Cerebellum (tissue), 4 donors: ENCODE measurements at places on chromosomes 1 and 21. TPM values are rescaled to one million over a fixed set of nuclear protein-coding genes. Genes with fewer than 3 reads are reported as not detected.

DNA sequence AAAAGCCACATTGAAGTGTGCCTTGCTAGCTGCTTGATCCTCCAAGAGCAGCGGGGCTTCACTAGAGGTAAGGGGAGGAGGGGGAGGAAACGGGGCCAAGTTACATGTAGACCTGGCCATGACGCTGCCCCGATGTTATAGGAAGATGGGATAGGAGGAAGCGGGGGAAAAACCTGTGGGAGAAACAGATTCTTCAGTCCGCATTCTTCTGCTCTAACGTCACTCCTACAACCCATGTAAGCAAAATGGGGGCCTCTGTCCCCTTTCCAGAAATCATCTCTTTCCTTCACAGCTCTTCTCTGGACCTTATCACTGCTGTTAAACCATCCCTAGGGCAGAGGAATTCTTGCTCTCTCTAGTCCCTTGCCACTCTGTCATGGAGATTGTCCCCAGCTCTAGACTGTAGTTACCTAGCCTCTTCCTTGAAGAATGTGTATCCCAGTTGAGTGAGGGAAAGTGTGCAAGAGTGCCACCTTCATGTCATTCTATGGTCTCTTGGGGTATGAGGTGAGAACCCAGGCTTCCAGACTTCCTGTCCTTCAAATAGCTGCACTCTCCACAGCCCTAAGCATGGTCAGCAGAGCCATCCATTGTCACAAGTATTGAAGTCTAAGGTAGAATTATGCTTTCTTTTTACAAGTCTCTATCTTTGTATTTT lies 11.4 kb downstream of the PLEKHO1 start:
- no peak for DNase-seq

DNA sequence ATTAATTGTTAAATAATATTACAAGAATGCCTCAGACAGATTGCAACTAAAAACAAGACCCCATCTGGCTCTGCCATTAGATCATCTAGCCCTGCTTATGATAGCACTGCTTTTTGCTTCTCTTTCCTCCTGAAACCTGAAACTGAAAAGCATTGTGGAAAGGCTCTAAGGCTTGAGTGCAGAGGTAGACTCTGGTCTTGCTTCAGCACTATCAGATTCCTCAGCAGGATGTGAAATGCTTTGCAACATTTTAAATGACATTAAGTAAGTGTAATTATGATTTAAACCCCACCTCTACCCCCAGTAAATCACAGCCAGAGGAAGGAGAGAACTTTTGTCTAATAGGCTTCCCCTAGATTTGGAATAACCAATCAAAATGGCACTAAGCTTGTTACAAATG lies 32.9 kb downstream of the PHC2 start:
- no peak for DNase-seq

DNA sequence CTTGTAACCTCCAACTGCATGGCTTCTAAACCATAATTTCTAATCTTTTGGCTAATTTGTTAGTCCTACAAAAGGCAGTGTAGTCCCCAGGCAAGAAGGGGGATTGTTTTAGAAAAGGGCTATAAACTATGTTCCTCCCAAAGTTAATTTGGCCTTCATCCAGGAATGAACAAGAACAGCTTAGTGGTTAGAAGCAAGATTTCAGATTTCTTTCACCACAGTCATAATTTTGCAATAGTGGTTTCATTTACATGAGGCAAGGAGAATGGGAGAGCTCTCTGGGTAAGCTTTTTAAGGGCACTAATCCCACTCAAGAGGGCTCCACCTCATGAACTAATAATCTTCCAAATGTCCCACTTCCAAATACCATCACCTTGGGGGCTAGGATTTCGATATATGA lies 1353.9 kb downstream of the NCAM2 start:
- DNase-seq, result no peak

GRCh38 chr1:150018165-150018564 lies 7.6 kb upstream of the OTUD7B start:
- DNase-seq, result no peak

DNA sequence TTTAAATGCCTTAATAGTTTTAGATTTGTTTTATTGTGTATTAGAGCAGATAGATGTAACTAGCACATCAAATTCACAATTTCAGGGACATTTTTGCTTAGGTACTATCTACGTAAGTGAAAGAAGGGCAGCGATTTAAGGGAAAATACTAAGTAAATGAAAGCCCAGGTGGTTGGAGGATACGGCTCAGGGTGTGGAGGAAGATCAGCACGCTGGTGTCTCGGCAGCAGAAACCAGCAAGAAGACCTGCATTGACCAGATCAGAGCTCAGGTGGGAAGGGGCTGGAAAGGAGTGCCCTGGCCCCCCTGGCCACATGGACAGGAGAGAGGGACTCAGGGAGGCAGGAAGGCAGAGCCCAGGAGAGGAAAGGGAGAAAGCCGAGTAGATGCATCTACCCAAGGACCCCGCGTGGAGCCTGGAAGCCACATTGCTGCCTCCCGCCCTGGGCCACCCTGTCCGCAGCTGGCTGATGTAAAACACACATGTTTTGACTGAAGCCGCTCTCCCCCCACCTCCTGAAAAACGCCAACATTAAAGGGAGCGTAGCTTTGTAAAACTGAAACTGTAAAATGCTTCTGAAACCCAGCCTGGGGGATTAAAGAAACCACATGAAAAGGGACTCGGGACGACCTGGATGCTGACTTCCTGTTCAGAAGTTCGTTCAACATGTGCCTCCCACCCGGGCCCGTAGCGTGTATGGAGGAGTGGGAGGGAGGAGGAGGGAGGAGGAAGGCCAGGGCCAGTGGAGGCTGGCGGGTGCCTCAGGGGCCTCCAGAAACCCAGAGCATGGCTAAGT lies 72.6 kb upstream of the TARDBP start:
- DNase-seq, result no peak

DNA sequence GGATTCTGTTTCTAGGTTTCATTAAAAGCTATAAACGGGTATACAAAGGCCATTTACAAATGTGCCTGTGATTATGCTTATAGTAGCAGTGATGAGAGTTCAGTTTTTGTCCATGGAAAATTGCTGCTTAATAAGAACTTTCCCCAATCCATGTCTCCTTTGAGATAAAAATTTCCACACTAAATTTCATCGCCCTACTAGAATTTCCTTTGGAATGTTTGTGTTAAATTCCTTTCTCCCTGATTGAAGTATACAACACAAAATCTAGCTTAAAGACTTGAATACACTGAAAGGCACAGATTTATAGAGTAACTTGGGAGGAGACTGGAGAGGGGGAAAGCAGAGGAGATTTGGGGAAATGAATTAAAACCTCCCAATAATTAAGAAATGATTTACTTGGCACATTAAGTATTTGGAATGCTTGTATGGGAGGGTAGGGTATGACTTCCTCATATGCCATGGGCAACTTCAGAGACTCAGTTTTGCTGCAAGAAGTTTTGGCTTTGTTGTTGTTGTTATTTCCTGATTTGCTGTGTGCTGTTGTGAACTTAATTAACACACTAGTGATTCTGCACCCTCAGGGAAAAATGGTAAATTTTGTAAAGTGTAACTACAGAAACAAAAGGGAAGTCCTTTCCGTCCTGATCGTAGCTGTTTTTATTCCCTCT lies 157.6 kb upstream of the LMO4 start:
- DNase-seq, result no peak

- DNase-seq, result peak; percentile 8
These were observed 61.4 kb downstream of the EPHB2 start for GRCh38 chr1:22772014-22772413.

DNA sequence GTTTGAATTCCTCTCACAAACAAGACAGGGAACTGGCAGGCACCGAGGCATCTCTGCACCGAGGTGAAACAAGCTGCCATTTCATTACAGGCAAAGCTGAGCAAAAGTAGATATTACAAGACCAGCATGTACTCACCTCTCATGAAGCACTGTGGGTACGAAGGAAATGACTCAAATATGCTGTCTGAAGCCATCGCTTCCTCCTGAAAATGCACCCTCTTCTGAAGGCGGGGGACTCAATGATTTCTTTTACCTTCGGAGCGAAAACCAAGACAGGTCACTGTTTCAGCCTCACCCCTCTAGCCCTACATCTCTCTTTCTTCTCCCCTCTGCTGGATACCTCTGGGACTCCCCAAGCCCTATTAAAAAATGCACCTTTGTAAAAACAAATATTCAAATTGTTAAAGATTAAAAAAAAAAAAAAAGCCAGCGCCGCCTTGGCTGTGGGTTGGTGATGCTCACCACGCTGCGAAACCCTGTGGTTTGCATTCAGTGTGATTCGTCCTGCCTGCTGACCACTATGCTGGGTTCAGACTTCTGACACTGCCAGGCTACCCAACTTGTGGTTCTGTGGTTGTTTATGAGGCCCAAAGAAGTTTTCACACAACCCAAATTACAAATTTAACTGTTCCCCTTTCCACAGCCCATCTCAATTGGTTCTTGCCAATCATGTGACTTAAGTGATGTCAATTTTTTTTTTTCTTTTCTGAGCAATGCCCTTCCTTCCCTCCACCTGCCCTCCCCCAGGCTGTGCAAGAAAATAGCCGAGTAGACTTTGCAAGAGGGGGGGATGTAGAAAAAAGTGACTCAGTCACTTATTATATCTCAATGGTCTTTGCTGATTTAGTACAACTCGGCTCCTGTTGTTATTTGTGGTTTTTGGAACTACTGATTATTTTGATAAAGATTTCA lies at the start of gene RUNX1:
Gene RUNX1, minus strand, starts transcription at position 597 of the 912 bp plus-strand sequence.
- DNase-seq, result no peak

DNA sequence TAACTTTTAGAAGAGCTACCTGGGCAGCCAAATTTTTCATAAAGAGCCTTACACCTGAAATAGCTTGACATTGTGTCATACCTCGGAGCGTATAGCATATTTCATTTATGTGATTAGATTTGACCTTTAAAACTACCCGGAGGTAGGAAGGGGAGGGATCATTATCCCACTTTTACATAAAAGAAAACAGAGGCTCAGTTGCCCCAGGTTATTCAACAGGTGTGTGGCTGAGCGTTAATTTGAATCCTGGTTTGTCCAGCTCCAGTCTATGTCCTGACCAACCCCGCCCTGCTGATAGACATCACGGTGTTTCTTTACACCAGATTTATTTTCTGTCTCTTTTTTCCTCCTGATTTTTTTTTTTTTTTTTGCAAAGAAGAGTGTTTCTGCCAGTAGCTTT lies 39.7 kb downstream of the PBX1 start:
- DNase-seq, result no peak

DNA sequence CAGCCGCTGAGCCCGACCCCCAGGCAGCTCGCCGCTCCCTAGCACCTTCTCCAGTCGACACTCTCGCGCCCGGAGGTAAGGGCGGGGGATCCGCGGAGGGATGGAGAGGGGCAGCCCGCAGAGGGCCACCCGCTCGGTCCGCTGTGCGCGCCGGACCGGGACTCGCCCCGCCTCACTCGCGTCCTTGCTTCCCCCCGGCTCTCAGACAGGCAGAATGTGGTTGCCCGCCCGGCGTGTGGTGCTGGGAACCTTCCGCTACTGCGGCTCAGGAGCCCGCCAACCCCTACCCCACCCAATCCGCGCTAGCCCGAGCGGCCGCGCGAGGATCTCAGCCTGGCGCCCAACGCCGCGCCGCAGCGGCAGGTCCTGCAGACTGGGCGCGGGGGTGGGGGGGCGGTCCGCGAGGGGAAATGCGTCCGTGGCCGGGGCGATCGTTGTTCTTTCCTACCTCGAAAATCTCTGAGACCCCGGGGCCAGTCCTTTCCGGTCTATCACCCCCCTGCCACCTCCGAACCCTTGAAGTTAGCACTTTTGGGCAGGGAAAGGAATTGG lies 404 bp downstream of the LRRC8C start:
- DNase-seq, result peak; percentile 4

DNA sequence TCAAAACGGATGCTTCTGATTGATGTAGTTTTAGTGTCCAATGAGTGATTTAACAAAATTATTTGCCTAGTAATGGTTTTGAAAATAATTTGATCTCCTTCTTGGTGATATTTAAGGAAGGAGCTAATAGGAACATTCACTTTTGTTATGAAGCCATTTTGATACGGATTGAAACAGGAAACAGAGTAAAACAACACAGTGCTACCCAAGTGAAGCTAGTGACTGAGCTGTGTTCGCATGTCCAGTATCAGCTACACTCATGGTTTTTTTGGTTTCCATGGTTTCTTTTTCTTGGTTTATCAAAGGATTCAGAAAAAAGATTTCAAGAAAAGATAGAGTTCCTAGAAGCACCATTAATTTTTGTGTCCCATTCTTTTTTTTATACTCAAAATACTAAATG lies 40.1 kb upstream of the PLEKHO1 start:
- DNase-seq, result no peak

DNA sequence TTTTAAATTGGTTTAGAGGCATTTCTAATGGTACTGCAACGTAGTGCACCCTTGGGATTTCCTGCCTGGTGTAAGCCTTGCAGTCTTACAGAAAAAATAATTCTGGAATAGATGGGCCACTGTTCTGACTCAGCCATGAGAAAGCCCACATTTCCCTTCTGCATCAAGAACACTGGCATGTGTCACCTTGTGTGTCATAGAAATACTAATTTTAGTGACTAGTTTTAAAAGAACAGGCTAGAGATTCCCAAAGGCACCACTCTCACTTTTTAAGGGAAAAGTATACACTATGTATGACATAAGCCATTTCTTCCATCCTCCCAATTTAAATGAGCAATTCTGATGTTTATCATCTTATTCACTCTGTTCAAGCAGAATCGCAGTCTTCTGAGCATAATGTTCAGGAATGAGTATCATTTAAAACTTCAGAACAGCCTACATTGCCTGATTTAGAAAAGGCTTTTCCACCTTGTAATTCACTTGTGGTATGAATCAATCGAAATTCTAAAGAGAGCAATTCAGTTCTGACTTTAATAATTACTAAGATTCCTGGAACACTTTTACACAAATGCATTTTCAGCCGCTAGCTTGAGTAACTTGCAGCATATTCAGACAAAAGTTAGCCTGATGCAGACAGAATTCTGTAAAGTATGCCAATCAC lies 18.8 kb downstream of the RGS13 start:
- no peak for DNase-seq

DNA sequence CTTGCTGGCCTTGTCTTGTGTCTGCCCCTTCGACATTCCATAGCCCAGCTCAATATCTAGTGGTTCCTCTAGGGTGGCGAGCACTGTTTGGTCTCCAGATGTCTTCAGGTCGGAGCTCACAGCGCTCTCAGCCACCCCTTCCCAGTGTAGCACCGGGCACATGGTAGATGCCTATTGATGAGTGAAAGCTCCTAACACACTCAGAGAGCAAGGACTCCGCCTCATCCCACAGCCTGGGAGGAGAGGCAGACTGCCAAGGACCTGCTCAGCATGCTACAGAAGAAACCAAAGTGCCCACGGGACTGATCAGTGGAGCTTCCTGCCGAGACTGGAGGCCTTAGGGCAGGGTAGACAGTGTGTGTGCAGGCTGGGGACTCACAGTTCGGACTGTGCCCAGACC lies 10.9 kb downstream of the PCSK9 start:
- no peak for DNase-seq

Gene ARTN
- total RNA-seq, result 0.91 TPM

Gene ATAD3C
- not detected for total RNA-seq

Gene C2CD4D
- total RNA-seq, result not detected

Gene CEP85
- 18.2 TPM for total RNA-seq

Gene DSCAM
- 25.1 TPM for total RNA-seq

Gene LRRC41
- 50.8 TPM for total RNA-seq

Gene RGS4
- 9.5 TPM for total RNA-seq

Gene F13B
- not detected for total RNA-seq

Gene FCER1G
- total RNA-seq, result 3.8 TPM
